ENCODE measurements at places on chromosomes 6 and 20.

DNA sequence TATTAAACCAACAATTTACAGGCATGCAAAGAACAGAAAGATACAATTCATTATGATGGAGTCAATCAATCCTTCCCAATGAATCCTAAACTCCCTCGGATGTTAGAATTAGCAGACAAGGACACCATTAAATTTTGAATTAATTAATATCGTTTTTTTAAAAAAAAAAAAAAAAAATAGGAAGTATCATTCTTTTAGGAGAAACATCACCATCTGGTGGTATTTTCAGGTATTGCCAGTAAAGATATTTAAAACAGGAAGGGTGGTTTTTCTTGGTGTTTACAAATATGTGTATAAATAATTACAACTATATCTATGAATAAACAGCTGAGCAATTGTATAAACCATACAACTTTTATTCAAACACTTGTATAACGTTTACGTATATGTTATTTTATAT is 564.4 kb downstream of the HAO1 start:
- peak; percentile 27 for DNase-seq

- peak; percentile 27 for DNase-seq
Observed at GRCh38 chr6:11043378-11043960, 636 bp downstream of the ELOVL2 start.

DNA sequence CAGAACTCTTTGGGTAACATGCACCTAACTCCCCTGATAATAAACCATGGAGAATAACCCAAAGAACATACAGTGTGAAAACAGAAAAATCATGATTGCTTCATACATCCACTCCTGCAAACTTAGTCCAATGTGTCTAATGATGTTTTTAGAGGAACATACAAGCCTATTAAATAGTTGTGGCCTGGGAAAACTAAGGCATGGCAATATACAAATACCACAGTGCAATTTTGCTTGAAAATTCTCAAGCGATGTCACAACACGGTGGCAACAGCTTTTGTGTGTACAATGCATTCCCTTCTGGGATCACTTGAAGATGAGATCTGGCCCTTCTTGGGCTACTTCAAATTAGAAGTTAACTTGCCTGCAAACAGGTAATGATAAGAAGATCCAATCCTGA is 16.7 kb downstream of the MAP3K5 start:
- DNase-seq: peak; percentile 63

GRCh38 chr6:120826253-120826652 is 508.0 kb downstream of the TBC1D32 start:
- DNase-seq: no peak

DNA sequence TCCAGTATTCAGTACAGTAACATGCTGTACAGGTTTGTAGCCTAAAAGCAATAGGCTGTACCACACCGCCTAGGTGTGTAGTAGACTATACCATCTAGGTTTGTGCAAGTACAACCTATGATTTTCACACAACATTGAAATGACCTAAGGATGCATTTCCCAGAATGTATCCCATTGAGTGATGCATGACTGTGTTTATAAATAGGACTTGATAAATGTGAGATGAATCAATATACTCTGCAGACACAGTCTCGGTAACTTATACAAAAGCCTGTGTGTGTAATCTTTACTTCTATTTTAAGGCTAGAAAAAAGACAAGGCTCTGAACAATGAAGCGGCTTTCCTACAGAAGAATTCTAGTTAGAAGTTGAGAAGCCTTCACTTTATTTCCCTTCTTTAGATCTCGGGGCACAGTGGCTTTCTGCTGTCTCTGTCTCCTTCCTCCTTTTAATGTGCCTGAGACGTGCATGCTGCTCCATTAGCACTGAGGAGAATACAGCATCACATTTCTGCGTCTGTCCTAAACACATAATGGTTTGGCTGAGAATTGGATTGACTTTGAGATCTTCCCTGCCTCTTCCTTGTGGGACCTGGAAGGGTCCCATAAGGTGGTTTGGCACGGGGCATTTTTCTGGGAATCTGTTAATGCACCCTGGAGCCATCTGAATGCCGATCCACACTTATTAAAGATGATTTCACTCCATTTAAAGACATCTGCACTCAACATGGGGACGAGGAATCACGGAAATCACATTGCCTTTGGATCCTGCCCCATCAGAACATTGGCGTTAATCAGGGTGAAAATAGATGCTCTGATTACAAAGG is 112.5 kb downstream of the SCML4 start:
- DNase-seq: peak; percentile 23

- no peak for DNase-seq
Observed at GRCh38 chr6:155544677-155545076, 89.0 kb upstream of the NOX3 start.

DNA sequence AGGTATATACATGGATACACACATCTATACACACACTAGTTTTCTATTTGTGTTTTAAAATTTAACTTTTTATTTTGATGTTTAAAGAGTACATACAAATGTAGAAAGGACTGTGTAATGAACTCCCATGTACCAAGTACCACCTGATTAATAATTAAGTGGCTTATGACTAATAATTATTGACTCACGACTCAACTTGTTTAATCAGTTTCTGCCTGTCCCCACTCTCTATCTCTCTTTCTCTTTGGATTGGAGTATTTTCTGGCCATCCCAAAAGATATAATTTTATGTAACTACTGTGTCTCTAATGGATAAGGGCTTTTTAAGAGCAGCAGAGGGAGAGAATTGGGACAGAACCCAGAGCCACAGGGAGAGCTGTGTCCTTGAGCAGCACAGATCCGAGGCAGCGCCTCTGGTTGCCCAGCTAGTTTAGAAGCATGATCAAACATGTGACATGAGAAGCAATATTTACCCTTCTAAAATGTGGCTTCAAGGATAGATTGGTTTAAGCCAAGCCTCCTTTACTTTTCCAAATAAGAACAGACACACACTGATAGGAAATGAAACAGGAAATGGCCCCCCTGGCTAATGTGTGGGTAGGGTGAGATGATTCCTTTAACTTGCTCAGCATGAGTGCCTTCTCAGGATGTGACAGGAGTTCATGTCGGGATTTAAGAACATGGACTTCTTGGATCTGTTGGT is 81.0 kb downstream of the ERMARD start:
- DNase-seq: no peak

GRCh38 chr6:45174045-45174444 is 154.1 kb upstream of the RUNX2 start:
- DNase-seq: no peak

DNA sequence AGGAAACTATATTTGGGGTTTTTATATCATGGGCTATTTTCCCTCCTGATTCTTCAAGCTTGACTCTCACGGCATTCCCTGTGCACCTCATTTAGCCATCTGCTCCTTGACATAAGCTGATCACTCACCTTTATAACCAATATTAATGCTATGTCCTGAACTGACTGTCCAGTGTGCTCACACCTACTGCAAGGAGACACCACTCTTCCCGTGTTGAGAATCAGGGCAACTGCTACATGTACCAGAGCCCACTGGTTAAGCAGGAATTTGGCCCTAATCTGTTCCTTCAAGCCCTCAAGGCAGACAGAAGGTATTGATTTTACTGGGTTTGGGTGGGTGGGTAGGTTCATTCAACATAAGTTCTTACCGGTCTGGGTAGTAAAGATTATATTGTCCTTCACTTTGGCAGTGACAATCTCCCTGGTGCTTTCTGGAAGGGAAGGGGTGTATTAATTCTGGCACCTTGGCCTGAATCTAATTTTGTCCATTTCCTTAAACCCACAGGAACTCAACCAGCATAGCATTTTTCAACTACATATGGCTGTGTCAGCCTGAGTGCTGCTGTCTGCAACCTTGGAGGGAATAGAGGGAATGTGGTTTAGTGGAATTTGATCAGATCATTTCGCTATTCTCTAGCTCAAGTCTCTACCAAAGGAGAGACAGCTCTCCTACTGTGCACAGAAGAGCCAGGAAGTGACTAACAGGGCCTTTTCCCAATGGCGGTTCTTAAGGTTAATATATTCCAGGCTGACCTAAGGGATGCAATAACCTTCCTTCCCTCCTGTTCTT is 293.2 kb downstream of the BTBD9 start:
- peak; percentile 96 for DNase-seq

DNA sequence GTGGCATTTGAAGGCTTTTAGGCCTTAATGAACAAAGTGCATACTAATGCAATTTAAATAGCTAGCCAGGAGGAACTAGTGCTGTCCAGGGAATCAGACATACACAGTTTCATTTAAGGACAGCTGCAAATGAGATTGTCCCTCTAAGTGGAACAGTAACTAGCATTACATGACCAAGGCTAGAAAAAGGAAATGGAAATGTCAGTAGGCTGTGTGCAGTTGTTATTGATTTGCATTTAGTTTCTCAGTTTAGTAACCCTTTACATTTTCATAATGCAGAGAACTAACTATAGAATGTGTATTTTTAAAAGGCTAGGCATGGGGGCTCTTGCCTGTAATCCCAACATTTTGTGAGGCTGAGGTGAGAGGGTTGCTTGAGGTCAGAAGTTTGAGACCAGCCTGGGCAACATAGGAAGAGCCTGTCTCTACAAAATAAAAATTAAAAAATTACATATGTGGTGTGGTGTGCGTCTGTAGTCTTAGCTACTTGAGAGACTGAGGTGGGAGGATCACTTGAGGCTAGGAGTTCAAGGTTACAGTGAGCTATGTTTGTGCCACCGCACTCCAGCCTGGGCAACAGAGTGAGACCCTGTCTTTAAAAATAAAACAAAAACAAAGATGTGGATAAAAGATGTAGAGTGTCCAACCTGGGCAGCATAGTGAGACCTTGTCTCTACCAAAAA is 468.0 kb downstream of the UTRN start:
- no peak for DNase-seq

DNA sequence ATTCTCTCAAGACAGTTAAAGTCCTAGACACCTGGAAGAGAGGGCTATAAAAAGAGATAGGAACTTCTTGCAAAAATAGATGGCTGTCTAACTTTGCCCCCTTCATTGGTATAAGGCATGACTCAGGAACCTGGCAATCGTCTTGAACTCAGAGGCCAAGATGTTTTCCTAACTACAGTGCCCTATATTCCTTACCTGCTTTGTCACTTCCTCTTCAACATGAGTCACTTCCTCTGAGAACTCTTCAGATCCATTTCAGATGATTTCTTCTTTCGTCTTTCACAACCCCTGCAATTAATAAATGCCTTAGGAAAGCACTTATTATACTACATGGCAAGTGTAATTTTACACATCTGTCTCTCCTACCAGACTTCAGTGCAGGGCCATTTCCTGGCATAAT is 83.5 kb downstream of the HAO1 start:
- peak; percentile 70 for DNase-seq

DNA sequence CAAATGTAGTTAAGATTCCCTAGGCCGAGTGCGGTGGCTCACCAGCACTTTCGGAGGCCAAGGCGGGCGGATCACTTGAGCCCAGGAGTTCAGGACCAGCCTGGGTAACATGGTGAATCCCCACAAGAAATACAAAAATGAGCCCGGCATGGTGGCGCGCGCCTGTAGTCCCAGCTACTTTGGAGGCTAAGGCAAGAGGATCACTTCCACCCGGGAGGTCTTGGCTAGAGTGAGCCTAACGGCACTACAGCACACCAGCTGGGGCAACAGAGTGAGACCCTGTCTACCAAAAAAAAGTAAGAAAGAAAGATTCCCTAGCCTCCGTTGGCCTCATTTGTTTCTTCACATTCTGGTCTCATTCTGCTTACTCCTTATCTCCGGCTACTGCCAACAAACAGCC is 1.2 kb downstream of the ESF1 start:
- no peak for DNase-seq

DNA sequence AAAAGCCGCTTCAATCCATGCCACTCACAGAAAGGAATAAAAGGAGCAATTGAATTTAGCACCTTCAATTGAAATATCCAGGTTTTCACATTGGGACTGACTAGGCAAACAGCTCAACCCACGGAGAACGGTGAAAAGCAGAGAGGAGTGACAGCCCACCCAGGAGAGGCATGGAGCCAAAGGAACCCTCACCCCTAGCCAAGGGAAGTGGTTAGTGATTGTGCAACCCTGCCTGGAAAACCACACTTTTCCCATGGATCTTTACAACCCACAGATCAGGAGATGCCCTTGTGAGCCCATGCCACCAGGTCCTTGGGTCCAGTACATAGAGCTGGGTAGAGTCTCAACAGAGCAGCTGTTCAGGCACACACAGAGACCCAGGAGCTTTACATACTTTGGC is 911.8 kb downstream of the EPHA7 start:
- no peak for DNase-seq

DNA sequence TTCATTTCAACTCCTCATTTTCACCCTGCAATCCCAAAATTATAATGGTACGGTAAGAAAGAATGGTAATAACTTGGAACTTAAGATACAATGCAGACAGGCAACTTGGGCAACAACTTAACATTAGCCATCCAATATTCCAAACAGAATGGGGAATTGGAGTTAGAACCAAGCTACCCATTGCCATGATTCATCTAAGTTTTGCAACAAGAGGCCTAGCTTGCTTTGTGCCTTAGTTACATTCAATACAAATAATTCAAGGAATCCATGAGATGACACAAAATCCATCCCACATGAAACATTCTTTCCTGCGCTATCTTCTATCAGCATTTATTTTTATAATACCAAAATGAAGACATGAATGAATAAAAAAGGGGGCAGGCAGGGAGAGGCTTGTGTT is 28.4 kb downstream of the DCDC2 start:
- no peak for DNase-seq

DNA sequence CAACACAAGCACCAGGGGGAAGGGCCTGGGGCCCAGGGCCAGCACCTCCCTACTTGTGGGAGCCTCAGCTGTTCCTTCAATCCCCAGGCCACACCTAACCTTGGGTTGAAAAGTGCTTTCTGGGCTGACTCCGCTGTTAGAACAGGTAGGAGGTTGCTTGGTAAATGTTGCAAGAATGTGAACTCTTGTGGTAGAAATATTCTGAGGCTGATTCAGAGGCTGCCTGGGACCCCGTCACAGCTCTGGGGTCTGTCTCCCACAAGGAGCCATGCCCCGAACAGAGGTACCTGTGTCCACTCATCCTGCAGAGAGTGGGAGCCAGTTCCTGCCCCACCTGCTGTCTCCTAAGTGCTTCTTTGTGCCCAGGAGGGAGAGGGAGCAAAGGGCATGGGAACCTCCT is 14.4 kb upstream of the MAS1L start:
- DNase-seq: no peak

DNA sequence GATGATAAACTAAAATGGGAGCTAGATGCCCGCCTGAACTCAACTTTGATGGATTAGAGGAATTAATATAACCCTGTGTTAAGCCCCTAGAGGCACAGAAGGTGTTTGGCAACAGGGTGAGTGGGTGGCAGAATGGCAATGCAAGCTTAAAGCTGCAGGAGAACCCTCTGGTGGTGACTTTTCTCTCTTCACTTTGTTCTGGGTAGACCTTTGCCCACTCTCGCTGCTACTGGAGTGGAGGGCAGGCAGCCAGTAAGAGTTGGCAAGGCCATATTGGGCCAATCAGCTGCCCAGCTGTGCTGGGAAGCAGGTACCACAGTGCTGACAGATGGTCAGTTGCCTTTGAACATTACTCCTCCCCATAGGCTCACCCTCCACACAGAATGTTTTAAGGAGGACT is 468.2 kb downstream of the MMUT start:
- no peak for DNase-seq

DNA sequence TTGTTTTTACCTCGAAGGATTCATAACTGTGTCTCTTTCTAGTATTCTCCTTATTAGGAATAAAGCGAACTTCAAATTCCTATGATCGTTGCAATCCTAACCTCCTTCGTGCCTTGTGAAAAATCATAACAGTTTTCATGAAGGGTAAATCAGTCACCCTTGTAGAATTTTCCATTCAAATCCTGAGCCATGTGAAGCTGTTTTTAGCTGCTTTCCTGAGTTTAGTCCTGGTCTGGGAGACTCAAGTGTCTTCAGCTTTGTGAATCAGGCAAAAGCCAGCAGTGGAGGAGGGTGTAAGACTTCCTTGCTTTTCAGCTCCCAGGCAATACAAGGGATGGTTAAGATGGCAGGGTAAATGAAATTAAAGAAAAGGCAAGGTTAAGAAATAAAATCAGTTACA is 24.3 kb downstream of the GCNT2 start:
- no peak for DNase-seq

Measured in fibroblast of skin of right quadriceps (primary cell).